ENCODE measurements at places on chromosomes 1 and 21.

GRCh38 chr1:164754088-164754600 is 195.2 kb downstream of the PBX1 start:
- DNase-seq, result no peak

- DNase-seq, result no peak
Observed at GRCh38 chr1:24117722-24118409, 5.9 kb upstream of the MYOM3 start.

DNA sequence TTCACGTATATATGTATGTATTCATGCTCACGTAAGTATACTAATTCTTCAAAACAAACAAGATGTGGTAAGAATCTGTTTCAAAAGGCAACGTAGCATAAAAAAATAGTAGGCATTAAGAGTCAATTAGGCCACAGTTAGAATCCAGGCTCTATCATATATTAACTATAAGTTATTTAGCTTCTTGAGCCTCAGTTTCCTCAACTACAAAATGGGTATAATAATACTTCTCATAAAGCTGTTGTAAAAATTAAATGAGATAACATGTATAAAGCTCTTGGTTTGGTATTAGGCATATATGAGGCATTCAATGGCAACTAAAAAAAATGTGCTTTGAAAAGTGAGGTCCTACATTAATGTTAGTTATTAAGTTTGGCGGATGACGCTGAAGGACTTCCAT is 9.2 kb downstream of the B3GALNT2 start:
- no peak for DNase-seq

DNA sequence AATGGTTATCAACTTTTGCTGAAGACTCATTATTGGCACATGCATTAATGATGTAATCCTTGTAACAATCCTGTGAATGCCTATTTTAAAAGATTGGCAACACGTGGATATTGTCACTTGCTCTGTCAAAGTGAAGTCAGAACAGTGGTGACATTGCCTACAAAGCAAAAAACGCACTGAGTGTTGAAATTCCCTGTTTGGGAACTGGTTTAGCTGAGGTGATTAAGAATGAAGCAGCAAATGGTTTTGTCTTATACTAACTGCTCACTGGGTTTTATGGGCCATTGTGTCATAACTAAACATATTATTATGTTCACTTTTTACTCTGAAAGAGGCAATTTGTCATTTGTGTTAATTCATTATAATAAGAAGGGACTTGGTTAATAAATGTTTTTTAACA is 11.3 kb downstream of the OR14A16 start:
- no peak for DNase-seq

DNA sequence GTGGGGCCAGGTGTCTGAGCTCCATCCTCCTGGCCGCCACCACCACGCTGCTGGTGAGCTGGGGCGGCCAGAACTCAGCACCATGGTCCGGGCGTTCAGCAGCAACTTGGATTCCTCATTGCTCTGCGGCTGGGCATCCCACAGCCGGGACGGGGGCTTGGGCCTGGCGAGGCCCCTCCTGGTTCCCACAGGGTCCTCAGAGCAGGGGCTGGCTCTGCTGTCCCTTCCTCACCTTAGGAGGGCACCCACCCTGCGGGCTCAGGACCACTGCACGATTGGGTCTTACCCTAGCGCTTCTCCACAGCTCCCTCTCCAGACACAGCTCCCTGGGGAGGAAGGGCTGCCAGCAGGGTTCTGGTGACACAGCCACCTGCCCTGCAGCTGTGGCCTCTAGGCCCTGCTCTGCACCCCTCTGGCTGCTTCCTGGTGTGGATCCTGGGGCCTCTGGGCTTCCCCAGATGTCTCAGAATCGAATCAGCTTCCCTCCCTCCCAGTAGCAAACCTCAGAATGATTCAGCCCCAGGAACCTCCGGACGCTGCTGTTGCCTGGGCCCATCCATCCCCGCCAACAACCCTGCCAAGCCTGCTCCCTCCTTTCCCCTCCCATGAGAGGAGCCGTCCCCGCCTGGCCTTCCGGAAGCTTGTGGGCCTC is 25.0 kb downstream of the CRYAA start:
- no peak for DNase-seq

DNA sequence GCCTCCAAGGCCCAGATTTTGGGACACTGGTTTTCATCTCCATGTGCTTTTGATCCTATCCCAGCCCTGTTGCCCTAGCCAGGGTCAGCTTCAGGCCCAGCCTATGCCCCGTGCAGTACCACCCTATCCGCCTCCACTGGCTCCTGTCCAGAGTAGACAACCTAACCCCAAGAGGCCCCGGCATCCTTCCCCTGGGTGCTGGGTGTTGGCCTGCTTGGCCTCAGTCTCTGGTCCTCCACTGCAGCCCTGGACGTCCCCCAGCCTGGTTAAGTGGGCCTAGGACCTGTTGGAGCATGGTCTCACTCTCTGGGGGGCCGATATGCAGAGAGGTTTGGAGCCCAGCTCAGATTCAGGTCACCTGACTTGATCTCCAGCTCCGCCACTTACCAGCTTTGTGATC is 1.6 kb downstream of the CSF3R start:
- no peak for DNase-seq

GRCh38 chr1:230242326-230242725 is 175.3 kb downstream of the GALNT2 start:
- DNase-seq, result no peak

DNA sequence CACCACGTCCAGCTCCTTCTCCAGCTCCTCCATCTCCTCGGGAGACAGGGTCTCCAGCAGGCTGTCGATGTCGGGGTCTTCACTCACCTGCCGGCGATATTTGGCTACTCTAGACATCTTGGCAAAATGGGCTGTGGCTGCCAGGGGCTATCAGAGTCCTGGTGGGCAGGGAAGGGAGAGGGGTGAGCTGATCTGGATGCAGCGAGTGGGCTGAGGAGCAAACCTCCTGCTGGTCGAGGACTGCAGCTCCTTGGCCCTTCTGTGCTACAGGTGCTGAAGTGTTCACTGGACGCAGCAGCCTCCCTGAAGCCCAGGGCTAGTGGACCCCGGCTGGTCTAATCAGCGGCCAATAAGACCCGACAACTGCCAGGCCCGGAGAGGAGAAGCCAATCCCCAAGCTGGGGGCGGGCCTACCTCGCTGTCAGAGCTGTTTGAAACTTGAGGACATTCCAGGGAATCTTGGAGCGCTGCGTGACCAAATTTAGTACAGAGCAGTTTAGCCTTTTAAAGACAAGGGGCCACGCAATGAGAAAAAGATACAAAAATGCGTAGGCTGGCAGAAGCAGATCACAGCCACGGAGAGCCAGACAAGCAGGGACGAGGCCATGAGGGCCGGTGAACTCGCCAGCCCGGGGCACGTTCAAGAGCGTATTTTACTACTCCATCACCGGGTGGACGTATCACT is at the start of gene LMOD1:
Gene LMOD1, minus strand, starts transcription at position 325 of the 685 bp plus-strand sequence. Its CDS starts 208 bp downstream, at position 117.
- DNase-seq, result no peak

DNA sequence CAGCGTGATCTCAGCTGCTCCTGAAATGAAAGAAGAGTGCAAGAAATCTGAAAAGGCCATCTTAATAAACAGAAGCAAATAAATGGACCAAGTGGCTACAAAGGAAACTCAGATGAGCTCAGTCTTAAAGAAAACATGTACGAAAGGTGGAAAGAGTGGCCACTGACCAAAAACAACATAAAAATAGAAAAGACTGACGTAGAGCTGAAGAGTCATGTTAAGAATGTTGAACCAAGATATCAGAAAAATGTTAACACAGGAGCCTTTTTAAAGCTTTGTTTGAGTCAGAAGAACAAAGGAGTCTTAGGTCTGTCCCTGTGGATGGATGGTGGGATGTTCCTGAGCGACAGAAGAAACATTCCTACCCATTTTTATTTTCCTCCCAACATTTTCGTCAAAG is 30.8 kb upstream of the ZNF648 start:
- DNase-seq, result no peak

GRCh38 chr1:169119405-169119804 is 12.9 kb downstream of the ATP1B1 start:
- no peak for DNase-seq

- no peak for DNase-seq
Observed at GRCh38 chr21:18602711-18603110, 199.1 kb upstream of the TMPRSS15 start.

DNA sequence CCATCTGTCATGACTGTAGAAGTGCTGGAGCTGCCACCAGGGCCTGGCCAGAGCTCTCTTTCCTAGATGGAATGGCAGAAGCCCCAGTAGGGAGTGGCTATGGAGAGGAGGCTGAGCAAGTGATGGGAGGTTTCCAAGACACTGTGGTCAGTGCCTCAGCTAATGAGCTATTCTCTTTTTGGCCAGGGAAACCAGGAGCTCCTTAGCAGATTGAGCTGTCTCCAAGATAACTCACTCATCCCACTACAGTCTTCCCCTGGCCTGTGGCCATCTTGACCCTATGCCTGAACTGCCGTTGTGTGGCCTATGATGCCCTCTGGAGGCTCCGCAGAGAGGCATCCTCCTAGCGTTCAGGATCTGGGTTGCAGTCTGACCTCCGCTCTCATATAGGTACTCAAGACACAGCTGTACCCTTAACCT is 60.5 kb downstream of the ERI3 start:
- no peak for DNase-seq
